Activated naive CD4-positive, alpha-beta T cell treated with anti-CD3 and anti-CD28 coated beads for 36 hours (primary cell): ENCODE measurements at places on chromosomes 1 and 21. TPM values are rescaled to one million over a fixed set of nuclear protein-coding genes. Genes with fewer than 3 reads are reported as not detected.

- H3K27ac ChIP-seq: no peak overlapping the region
- DNase-seq: no peak
- H3K4me1 ChIP-seq: peaks cover 5% of the 10 kb centered on the region
- H3K4me3 ChIP-seq: no peak overlapping the region
- H3K36me3 ChIP-seq: no peaks in the 10 kb centered on the region
Measured at GRCh38 chr1:112833806-112834205, 118.7 kb upstream of the PPM1J start.

GRCh38 chr1:206684478-206685333 lies at the start of gene MAPKAPK2:
Gene MAPKAPK2 (plus strand): TSS chr1:206684905. CDS start chr1:206685230, 325 bp downstream.
- peaks cover 52% of the 10 kb centered on the region for H3K4me1 ChIP-seq
- H3K36me3 ChIP-seq: peaks cover 2% of the 10 kb centered on the region
- peaks cover 2% of the 10 kb centered on the region for H3K27me3 ChIP-seq
- peak within 1 kb of the TSS; percentile 91 for H3K27ac ChIP-seq
- DNase-seq: peak; percentile 75
- H3K4me3 ChIP-seq: peak within 1 kb of the TSS; percentile 88

NPR1 gene
- total RNA-seq: 0.10 TPM

HES2 gene
- total RNA-seq: 0.74 TPM

LORICRIN gene
- total RNA-seq: not detected
